Central memory CD8-positive, alpha-beta T cell (primary cell): ENCODE measurements at places on chromosomes 7 and 10.

GRCh38 chr7:1290026-1290678 lies 57.5 kb downstream of the UNCX start:
- no peaks in the 10 kb centered on the region for H3K27me3 ChIP-seq
- H3K4me3 ChIP-seq = peak overlapping the region; percentile 76
- no peak overlapping the region for H3K27ac ChIP-seq
- H3K36me3 ChIP-seq = no peaks in the 10 kb centered on the region

- H3K4me3 ChIP-seq = peak overlapping the region; percentile 98
- H3K27me3 ChIP-seq = no peaks in the 10 kb centered on the region
- H3K27ac ChIP-seq = peak overlapping the region; percentile 98
- peaks cover 41% of the 10 kb centered on the region for H3K4me1 ChIP-seq
- H3K36me3 ChIP-seq = peaks cover 15% of the 10 kb centered on the region
Observed at GRCh38 chr10:17643339-17643754, 604 bp upstream of the STAM start.

GRCh38 chr7:113705439-113705838 lies 213.4 kb downstream of the PPP1R3A start:
- H3K4me3 ChIP-seq = no peak overlapping the region
- no peak overlapping the region for H3K27ac ChIP-seq
- DNase-seq = no peak
- H3K36me3 ChIP-seq = no peaks in the 10 kb centered on the region
- H3K4me1 ChIP-seq = no peaks in the 10 kb centered on the region

GRCh38 chr10:60677531-60678129 lies 100.6 kb upstream of the CDK1 start:
- no peak overlapping the region for H3K27ac ChIP-seq
- H3K4me3 ChIP-seq = no peak overlapping the region
- H3K27me3 ChIP-seq = no peaks in the 10 kb centered on the region
- peaks cover 5% of the 10 kb centered on the region for H3K36me3 ChIP-seq
- no peak for DNase-seq

DNA sequence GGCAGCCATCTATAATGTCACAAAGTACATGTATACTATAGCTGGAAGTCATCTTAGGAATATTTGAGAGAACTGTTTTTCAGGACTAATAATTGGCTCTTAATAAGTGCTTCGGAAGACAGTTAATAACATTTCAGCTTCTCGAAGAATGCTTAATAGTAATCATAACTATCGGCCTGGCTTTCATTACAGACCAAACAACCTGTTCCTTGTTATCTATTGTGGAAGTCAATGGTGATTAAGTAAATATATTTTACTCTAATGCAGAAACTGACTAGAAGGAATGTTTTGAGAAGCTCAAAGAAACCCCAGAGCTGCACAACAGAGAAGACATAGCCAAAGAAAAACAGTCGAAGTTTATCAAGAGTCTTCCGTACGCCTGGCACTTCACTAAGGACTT lies 106.8 kb upstream of the FAM133B start:
- no peak overlapping the region for H3K27ac ChIP-seq
- H3K4me1 ChIP-seq = peaks cover 7% of the 10 kb centered on the region
- H3K4me3 ChIP-seq = no peak overlapping the region
- peaks cover 5% of the 10 kb centered on the region for H3K36me3 ChIP-seq
- DNase-seq = no peak

- H3K27me3 ChIP-seq = no peaks in the 10 kb centered on the region
- DNase-seq = no peak
- peaks cover 33% of the 10 kb centered on the region for H3K4me1 ChIP-seq
- H3K36me3 ChIP-seq = peaks cover 3% of the 10 kb centered on the region
Observed at GRCh38 chr7:112282476-112283188, 76.1 kb downstream of the ZNF277 start.

GRCh38 chr10:68121852-68122251 lies 12.6 kb downstream of the MYPN start:
- no peak overlapping the region for H3K4me3 ChIP-seq
- peaks cover 1% of the 10 kb centered on the region for H3K36me3 ChIP-seq
- no peak overlapping the region for H3K27ac ChIP-seq
- DNase-seq = no peak

- H3K4me3 ChIP-seq = no peak overlapping the region
- H3K27me3 ChIP-seq = no peaks in the 10 kb centered on the region
- H3K27ac ChIP-seq = no peak overlapping the region
- no peak for DNase-seq
- H3K36me3 ChIP-seq = peaks cover 12% of the 10 kb centered on the region
Observed at GRCh38 chr10:104032144-104032775, 53.4 kb downstream of the COL17A1 start.

- H3K4me3 ChIP-seq = no peak overlapping the region
- no peaks in the 10 kb centered on the region for H3K4me1 ChIP-seq
- H3K36me3 ChIP-seq = peaks cover 1% of the 10 kb centered on the region
Observed at GRCh38 chr7:76244781-76245391, 43.2 kb downstream of the SRRM3 start.

DNA sequence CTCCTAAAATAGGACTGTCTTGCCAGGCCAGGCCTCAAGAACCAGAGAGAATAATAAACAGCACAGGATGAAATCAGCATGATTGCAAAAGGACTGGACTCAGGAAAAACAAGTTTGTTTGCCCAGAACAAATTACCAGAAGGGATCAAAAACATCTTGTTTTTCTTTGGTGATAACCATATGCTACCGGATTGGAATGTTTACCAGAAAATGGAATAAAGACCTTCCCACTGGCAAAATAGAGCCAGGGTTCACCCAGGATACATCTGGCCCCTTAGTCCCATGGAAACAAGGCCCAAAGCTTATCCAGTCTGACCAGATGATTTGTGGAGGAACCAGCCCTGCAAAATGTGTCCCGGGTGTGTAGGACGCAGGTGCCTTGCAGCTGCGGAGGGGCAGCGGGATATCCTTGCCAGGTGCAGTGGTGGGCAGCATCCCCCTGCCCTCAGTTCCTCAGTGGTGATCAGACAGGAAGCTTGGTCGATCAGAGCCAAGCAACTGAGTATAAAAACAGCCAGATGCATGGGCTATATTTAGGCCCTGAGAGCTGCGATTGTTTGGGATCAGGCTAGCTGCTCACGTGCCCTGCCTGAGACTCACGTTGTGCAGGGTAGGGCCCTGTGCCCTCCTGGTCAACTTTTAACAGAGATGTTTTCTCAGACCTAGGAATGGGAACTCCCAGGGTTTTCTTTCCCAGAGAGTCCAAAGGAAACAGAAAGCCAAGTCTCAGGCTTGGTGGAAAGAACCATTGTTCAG lies 4.6 kb upstream of the ZNF22 start:
- H3K4me3 ChIP-seq = peak overlapping the region; percentile 9
- H3K4me1 ChIP-seq = peaks cover 28% of the 10 kb centered on the region
- DNase-seq = no peak
- H3K27ac ChIP-seq = peak overlapping the region; percentile 80
- no peaks in the 10 kb centered on the region for H3K27me3 ChIP-seq
- H3K36me3 ChIP-seq = peaks cover 11% of the 10 kb centered on the region

DNA sequence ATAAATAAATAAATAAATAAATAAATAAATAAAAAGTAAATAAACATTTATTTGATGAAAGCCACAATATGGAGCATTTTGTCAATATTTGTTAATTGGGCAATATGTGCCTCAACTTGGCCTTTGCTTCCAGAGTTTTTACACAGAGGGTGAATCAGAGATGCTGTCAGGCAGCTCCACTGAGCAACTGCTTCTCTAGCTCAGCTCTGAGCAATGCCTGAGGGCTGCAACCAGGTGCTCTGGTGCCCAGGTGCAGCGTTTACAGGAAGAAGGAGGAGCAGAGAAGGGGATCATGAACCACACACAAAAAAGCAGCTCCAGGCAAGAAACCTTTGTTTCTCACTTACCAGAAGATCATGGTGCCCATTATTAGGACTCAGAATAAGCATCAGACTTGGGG lies 876.2 kb upstream of the AUTS2 start:
- H3K27me3 ChIP-seq = no peaks in the 10 kb centered on the region
- H3K27ac ChIP-seq = no peak overlapping the region
- no peaks in the 10 kb centered on the region for H3K4me1 ChIP-seq
- no peaks in the 10 kb centered on the region for H3K36me3 ChIP-seq

GRCh38 chr7:80253653-80254052 lies 119.0 kb downstream of the GNAI1 start:
- H3K27me3 ChIP-seq = no peaks in the 10 kb centered on the region
- no peak for DNase-seq
- H3K4me1 ChIP-seq = no peaks in the 10 kb centered on the region
- no peaks in the 10 kb centered on the region for H3K36me3 ChIP-seq

GRCh38 chr7:44972562-44972961 lies 6.3 kb downstream of the MYO1G start:
- peak overlapping the region; percentile 62 for H3K27ac ChIP-seq
- H3K4me3 ChIP-seq = no peak overlapping the region
- H3K4me1 ChIP-seq = peaks cover 37% of the 10 kb centered on the region
- DNase-seq = no peak
- peaks cover 64% of the 10 kb centered on the region for H3K36me3 ChIP-seq

DNA sequence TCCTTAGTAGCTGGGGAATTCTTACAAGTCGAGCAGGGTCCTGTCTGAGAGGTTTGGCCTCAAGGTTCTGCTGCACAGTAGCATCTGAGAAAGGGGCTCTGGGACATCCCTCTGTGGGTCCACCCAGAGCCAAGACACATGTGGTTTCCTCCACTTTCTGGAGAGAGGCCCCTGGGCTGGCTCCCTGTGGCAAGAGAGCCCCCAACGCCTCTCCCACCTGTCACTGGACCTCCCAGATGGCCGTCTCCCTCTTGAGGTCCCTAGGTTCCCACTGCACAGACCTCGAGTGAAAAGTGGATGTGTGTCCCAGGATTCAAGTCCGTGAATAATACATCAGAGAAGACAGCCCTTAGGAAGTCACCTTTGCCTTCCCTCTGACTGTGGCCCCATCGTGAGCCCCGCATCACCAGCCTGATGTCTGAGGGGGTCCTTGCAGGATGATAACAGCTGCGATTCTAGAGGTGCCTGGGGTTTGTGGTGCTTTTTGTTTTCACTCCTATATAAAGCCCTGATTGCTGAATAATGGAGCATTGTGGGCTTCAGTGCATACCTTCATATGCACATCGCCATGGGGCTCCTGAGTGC lies 319.0 kb downstream of the GLRX3 start:
- peaks cover 2% of the 10 kb centered on the region for H3K36me3 ChIP-seq
- no peaks in the 10 kb centered on the region for H3K4me1 ChIP-seq
- DNase-seq = no peak
- H3K27ac ChIP-seq = no peak overlapping the region
- H3K4me3 ChIP-seq = no peak overlapping the region
- peaks cover 27% of the 10 kb centered on the region for H3K27me3 ChIP-seq

DNA sequence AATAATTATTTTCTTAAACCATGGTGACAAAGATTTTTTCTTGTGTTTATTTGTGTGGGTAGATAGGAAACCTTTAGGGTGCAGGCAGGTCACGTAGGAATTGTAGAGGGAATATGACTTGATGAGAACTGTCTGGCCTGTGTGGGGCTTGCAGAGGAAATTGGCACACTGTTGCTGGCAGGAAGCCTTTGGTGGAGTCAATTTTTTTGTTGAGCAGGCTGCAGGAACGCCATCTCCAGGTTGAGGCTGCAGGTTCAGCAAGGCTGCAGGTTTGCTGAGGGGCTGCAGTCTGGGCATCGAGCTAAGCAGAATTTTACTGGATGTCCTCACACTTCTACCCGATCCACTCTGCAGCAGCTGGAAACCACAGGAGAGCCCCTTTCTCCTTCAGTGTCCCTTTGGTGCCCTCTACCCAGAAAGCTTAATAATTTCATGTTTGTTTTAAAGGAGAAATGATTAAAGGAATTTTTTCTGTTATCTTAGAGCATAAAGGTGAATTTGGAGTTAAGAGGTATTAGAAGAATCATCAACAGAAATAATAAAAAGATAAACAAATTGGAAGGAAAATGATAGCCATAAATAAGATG lies 37.0 kb downstream of the TBC1D12 start:
- H3K27ac ChIP-seq = no peak overlapping the region
- DNase-seq = no peak
- no peaks in the 10 kb centered on the region for H3K4me1 ChIP-seq
- H3K27me3 ChIP-seq = peaks cover 27% of the 10 kb centered on the region
- no peak overlapping the region for H3K4me3 ChIP-seq
- no peaks in the 10 kb centered on the region for H3K36me3 ChIP-seq

DNA sequence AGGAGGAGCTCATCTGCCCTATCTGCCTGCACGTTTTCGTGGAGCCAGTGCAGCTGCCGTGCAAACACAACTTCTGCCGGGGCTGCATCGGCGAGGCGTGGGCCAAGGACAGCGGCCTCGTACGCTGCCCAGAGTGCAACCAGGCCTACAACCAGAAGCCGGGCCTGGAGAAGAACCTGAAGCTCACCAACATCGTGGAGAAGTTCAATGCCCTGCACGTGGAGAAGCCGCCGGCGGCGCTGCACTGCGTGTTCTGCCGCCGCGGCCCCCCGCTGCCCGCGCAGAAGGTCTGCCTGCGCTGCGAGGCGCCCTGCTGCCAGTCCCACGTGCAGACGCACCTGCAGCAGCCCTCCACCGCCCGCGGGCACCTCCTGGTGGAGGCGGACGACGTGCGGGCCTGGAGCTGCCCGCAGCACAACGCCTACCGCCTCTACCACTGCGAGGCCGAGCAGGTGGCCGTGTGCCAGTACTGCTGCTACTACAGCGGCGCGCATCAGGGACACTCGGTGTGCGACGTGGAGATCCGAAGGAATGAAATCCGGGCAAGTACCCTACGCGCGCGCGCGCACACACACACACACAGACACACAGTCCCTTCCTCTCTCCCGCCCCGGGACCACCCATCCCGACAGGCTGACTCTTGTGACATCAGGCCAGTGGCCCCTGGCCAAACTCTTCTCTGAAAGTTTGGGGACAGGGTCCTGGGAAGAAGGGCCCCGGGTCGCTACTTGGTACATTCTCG lies 538 bp downstream of the TRIM8 start:
- H3K4me1 ChIP-seq = peaks cover 60% of the 10 kb centered on the region
- H3K27ac ChIP-seq = peak overlapping the region; percentile 96
- H3K36me3 ChIP-seq = peaks cover 35% of the 10 kb centered on the region

GRCh38 chr7:87480386-87480785 lies 4.9 kb upstream of the ABCB4 start:
- no peaks in the 10 kb centered on the region for H3K4me1 ChIP-seq
- H3K4me3 ChIP-seq = no peak overlapping the region
- peaks cover 33% of the 10 kb centered on the region for H3K27me3 ChIP-seq
- no peak overlapping the region for H3K27ac ChIP-seq

- no peaks in the 10 kb centered on the region for H3K36me3 ChIP-seq
- no peaks in the 10 kb centered on the region for H3K27me3 ChIP-seq
- no peaks in the 10 kb centered on the region for H3K4me1 ChIP-seq
- no peak overlapping the region for H3K27ac ChIP-seq
- no peak for DNase-seq
- H3K4me3 ChIP-seq = no peak overlapping the region
Observed at GRCh38 chr7:83015916-83016315, 146.8 kb downstream of the PCLO start.

- H3K4me3 ChIP-seq = no peak overlapping the region
- H3K27ac ChIP-seq = no peak overlapping the region
- no peaks in the 10 kb centered on the region for H3K4me1 ChIP-seq
Observed at GRCh38 chr7:12722136-12722535, 34.7 kb downstream of the ARL4A start.
